GM13977 (cell line): ENCODE measurements at places on chromosomes 7 and 10.

GRCh38 chr7:500521-501420 lies 18.9 kb downstream of the PDGFA start:
- DNase-seq = no peak

- no peak for DNase-seq
Measured at GRCh38 chr10:69867699-69868558, 66.2 kb downstream of the COL13A1 start.

GRCh38 chr7:37511915-37512314 lies 63.3 kb upstream of the ELMO1 start:
- no peak for DNase-seq

DNA sequence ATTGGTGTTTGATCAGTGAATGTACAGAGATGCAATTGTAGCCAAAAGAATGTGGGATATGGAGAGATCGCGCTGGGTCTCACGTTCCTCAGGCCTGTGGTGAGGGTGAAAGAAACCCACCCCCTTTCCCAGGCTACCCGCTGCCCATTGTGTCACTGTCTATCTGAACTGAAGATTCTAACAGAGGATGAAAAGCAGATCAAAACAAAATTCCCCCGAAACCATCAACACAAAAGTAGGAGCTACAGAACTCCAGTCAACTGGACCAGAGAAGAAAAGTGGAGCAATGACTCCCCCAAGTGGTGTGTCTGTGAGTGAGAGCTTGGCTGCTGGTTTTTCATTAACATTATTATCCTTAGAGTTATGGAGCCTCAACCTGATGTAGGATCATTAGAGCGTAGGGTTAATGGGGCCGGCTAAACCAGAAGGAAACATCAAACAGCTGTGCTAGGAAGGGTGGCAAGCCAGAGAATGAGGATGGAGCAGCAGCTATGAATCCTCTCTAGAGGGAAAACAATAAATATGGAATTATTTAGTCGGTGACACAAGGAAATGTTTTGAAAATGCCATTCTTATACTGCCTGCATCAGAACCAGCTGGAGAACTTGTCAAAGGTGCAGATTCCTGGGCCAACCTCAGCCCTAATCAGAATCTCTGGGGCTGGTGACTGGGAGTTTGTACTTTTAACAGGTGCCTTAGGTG lies 38.3 kb downstream of the AKR1B1 start:
- DNase-seq = peak; percentile 45

GRCh38 chr7:151109094-151110048 lies 23.1 kb downstream of the AGAP3 start:
- no peak for DNase-seq

DNA sequence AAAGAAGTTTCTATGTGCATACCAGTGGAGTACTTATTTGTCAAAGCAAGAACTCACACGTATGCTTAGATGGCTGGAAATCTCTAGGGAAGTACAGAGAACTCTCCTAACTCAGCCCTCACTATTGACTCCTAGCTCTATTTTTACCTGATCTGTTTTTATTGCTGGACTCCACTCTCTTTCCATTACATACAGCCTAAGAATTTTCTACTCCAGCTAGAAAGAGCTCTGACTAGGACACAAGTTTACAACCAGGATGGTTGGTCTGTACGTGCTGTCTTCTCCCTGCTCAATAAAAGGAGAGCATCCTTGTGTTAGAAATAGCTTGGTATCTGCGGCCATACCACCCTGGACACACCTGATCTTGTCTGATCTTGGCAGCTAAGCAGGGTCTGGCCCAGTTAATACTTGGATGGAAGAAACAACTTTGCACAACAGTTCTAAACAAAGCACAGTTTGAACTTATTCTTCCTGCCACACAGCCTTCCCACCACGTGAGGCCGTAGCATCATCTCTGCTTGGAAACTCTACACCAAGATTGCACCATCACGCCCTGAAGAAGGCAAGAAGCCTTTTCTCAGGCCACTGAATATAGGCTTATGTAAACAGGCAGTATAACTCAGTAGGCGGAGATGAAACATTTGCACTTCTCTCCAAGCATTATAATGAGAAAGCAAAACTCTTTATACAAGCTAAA lies 50.7 kb downstream of the KCNMA1 start:
- no peak for DNase-seq

DNA sequence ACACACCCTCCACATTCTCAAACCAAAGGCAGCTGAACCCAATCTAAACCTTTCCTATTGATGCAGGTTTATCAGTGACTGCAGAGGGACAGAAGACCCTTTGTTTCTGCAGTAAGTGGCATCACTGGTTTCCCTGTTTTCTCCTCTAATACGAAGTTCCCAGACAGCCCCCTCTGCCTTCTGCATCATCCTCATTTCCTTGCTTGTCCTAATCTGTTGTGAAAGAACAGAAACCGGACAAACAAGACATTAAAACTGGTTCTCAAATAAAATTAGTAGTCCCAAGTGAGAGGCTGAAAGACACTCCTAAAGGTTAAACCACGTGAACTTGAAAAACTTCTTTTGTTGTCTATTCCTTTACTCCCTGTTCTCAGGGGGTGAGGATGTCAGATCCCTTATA lies 10.1 kb upstream of the ADRB1 start:
- DNase-seq = no peak

- peak; percentile 79 for DNase-seq
Measured at GRCh38 chr10:103692952-103693811, 162.2 kb downstream of the SH3PXD2A start.

DNA sequence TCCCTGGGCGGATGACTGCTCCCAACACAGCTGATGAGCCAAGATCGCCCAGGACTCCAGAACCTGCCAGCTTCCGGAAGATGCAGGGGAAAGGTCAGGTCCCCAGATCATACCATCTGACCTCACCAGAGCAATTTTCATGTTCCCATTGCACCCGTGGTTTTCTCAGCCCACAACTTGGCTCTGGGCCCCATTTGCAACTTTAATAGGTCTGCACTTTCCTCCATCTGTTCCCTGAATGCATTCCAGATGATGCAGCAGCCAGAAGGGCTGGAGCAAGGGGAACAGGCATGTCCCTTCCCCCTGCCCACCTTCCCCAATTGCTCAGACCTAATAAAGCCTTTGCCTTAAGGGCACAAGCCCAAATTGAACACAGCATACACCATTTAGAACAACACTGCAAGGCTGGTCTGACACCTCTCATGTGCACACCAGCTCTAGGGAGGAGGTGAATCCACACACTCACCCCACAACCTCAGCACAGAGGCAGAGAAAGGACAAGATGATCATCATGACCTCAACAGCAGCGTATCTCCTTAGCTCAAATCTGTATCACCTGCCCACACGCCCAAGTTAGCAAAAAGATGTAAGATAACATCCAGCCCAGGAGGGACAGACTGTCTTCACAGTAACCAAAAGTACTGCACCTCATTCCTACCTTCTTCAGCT lies 87.5 kb downstream of the PLXNA4 start:
- DNase-seq = no peak
